Fibroblast of skin of abdomen (primary cell): ENCODE measurements at places on chromosomes 11 and 22.

GRCh38 chr11:20351751-20352262 is 11.7 kb upstream of the HTATIP2 start:
- DNase-seq, result no peak

DNA sequence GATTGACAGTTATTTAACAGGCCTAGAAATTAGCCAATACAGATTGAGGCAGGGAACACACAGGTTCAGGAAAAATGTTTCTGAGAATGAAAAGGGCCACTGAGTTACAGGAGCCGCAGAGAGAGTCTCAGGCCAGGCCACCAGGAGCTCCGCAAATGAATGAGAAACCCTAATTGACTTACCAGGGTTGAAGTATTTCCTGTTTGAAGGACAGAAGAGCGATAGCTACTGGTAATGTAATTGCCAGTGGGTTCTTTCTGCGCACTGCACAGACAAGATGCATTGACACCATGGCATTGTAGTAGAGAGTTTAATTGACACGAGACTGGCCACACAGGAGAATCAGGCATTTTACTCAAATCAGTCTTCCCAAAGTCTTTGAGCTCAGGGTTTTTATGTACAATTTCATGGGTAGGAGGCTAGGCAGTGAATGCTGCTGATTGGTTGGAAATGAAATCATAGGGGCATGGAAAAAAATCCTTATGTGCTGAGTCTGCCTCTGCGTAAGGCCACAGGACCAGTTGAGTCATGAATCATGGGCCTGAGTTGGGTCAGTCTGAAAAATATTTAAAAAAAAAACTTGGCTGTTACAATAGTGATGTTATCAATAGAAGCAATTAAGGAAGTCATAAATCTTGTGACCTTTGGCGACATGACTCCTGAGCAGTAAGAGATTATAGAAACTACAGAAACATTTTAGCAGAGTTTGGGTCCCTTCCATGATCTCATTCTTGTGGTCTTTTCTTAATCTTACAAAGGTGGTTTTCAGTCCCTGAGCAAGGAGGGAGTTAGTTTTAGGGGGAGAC is 203.8 kb downstream of the CASP12 start:
- peak; percentile 92 for DNase-seq

DNA sequence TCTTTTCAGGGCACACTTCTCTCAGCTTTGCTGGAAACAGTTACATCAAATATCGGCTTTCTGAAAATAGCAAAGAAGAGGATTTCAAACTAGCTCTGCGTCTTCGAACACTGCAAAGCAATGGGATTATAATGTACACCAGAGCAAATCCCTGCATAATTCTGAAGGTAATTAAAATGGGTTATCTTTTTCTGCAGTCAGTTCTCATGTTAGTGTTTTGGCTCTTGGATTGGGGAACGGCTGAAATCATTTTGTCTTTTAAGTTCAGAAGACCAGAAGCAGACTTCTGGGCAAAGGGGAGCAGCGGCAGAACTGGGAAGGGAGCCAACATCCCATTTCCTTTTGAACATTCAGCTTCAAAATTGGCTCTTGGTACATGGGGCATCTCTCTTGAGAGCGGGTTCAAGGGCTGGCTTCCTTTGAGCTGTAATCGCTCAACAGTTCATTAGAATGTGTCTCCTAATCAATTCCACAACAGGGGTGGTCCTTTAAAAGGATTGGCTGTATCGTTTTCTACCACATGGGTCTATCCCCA is 110.2 kb upstream of the MTNR1B start:
- DNase-seq, result no peak

- peak; percentile 66 for DNase-seq
Measured at GRCh38 chr11:89436071-89436470, 55.1 kb downstream of the NOX4 start.

- DNase-seq, result no peak
Measured at GRCh38 chr11:63905179-63905578, 11.8 kb downstream of the RCOR2 start.

DNA sequence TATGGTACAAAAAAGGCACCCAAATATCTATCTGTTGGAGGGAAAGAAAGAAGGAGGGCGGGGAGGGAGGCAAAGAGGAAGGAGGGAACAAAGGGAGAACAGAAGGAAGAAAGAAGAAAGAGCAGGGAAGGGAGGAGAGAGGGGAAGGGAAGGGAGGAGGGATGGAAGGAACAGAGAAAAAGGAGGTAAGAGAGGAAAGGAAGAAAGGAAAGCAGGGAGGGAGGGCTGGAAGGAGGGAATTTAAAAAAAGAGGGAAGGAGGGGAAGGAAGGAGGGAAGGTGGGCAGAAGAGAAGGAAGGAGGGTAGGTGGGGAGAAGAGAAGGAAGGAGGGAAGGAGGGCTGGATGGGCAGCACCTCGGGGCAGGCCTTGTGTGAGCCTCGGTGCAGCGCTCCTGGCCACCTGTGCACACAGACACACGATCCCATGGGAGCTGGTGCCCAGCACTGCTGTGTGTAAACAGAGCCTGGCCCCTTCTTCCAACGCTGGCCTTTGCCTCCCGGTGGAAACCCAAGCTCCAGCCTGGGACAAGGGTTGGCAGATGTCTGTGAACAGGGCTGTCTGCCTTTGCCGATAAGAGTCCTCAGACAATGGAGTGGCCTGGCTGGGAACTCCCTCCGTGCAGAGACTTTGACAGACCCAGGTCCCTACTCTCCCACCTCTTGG is 23.2 kb downstream of the SMIM38 start:
- no peak for DNase-seq

GRCh38 chr11:70204466-70204799 is 1.3 kb downstream of the FADD start:
- DNase-seq, result no peak

DNA sequence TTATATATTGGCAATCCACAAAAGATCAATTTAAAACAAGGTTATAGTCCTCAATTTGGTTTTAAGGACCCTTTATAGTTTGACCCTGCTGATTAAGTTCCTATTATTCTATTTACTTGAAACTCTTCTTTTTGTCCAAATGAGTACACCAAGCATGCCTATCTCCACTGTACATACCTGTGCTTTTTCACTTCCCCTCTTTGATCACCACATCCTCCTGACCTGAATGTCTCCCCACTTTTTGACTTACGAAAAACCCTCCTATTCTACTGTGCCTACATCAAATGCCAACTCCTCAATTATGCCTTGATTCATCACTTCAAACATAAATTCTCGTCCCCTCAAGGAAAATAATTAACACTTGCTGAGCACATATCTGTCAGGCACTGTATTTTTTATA is 113.5 kb downstream of the SOX6 start:
- no peak for DNase-seq

DNA sequence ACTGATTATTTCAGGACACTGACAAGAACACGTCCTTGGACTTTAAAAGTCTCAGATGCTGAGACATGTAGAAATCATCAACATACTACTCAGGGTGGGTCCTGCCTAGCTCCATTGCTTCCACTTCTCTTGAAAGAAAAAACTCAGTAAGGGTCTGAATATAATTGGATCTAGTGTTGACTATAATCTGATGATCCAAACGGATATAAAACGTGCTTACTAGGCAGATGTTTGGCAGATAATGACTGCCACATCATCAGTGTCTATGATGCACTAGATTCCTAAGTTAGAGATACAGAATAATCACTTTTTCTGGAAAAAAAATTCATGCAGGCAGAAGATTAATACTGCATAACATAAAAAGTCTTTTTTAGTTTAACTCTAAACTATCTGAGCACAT is 21.6 kb downstream of the GUCY1A2 start:
- DNase-seq, result peak; percentile 26

DNA sequence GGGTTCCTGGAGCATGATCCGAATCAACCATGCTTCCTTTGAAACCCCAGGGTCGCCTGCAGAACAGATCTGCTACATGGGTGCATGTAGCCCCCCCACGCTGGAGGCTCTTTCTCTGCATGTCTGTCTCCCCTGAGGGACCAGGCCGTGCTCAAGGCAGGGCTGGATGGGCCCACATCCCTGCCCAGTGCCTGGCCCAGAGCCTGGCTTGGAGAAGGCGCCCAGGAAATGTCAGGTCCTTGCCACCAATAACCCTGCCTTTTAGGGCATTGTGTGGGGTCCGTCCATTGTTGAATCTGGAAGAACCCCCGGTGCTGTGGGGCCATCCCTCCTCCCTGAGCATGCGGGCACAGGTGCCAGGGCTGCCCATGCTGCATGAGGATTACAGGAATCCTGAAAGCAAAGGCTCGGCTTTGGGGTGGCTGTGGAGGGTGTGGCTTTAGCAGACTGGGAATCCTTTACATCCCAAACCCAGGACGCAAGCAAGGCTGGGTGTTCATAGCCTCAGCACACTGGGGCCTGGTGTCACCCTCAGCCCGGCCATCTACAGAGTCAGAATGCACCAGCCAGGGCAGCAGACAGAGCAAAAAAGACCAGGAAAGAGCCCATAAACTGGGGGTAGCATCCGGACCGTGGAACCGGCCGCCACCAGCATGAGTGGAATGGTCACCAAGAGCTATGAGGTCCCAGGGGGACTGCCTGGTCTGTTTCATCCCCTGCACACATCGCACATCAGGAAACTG is 48.2 kb downstream of the RTL6 start:
- no peak for DNase-seq

GRCh38 chr11:111851636-111852035 is 19.7 kb downstream of the ALG9 start:
- DNase-seq, result peak; percentile 14
